ENCODE measurements at places on chromosomes 16 and 17. TPM values are rescaled to one million over a fixed set of nuclear protein-coding genes. Genes with fewer than 3 reads are reported as not detected.

Gene CALB2
- 0.62 TPM for polyA plus RNA-seq

Gene FAM171A2
- 53.4 TPM for polyA plus RNA-seq

Gene KRTAP3-2
- polyA plus RNA-seq, result 0.91 TPM

Gene TNP2
- polyA plus RNA-seq, result not detected

Gene TPSB2
- 3.2 TPM for polyA plus RNA-seq

All from muscle of back (tissue), 13 donors.